NCI-H1436 treated with DMSO at 0.1 percent for 48 hours (cell line): ENCODE measurements at places on chromosomes 3 and 15.

- DNase-seq: no peak
Measured at GRCh38 chr3:187264021-187264420, 27.5 kb downstream of the MASP1 start.

GRCh38 chr15:31387479-31388118 lies 61.0 kb downstream of the KLF13 start:
- DNase-seq: no peak

DNA sequence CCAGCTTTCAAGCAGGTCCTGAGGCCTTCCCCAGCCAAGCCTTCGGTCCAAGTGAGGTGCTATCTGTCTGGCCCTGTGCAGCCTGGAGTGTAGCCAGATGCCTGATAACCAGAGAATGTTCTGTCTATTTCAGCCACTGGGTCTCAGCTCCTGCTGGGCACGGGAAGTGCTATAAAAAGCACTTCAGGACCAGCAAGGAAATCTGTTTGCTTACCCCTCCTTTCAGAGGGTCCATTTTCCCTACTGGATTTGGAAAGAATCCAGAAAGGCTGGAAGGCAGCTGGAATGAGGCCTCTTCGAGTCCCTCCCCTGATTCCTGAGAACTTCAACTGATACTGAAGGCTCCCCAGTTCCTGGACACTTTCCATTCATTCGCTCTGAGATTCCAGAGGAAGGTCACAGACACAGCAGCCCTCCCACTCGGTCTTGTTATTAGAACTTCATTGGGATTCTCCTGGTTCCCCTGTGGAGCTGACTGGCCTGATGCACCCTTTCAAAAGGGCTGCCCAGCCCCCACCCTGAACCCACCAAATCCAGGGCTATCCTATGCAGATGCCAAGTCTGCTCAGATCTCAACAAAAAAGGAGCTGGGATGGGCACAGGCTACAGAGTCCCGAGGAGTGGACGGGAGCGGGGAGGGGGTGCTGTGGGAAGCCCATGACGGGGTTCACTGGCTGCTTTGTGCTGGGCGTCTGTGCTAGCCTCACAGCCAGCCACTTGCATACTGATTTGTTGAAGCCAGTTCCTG lies 70.4 kb downstream of the UMPS start:
- no peak for DNase-seq

DNA sequence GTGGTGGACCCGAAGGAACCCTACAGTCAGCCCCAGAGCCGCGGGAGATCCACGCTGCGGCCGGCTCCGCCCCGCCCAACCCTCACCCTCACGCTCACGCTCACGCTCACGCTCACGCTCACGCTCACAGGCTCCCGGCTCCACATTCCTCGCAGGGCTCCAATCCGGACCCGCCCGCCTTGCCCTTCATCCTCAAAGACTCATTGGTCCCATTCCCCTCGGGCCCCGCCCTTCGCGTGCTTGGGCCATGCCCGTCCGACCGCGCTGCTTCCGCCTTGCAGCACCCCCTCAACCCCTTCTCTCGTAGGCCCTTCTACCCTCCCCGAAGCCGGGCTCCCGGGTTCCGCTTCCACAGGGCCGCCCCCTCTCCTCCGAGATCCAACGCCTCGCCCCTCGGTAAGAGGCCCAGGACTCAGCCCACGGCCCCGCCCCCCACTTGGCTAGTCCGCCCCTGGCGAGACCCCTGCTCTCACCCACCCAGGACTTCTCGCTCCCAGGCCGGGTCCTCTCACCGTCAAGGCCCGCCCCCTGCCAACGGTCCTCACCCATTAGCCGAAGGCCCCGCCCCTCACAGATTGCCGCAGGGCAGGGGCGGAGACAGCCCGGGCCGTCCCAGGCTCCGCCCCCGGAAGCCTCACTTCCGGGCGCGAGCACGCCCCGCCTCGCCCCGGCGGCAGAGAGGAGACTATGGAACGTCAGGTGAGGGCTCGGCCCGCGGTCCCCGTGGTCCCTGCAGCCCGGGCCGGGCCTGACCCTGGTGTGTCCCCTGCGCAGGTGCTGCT lies at the start of gene APEH:
TSS of gene APEH (plus strand) at position 637 of the 782 bp plus-strand sequence. CDS start at position 688, 51 bp downstream.
- DNase-seq: no peak

GRCh38 chr3:99683876-99684275 lies 45.5 kb downstream of the COL8A1 start:
- DNase-seq: no peak

- no peak for DNase-seq
Measured at GRCh38 chr3:16377196-16377595, 112.2 kb downstream of the OXNAD1 start.

- DNase-seq: no peak
Measured at GRCh38 chr3:54743755-54744154, 184.1 kb downstream of the LRTM1 start.

- DNase-seq: no peak
Measured at GRCh38 chr3:14525685-14526631, 14.2 kb downstream of the GRIP2 start.

DNA sequence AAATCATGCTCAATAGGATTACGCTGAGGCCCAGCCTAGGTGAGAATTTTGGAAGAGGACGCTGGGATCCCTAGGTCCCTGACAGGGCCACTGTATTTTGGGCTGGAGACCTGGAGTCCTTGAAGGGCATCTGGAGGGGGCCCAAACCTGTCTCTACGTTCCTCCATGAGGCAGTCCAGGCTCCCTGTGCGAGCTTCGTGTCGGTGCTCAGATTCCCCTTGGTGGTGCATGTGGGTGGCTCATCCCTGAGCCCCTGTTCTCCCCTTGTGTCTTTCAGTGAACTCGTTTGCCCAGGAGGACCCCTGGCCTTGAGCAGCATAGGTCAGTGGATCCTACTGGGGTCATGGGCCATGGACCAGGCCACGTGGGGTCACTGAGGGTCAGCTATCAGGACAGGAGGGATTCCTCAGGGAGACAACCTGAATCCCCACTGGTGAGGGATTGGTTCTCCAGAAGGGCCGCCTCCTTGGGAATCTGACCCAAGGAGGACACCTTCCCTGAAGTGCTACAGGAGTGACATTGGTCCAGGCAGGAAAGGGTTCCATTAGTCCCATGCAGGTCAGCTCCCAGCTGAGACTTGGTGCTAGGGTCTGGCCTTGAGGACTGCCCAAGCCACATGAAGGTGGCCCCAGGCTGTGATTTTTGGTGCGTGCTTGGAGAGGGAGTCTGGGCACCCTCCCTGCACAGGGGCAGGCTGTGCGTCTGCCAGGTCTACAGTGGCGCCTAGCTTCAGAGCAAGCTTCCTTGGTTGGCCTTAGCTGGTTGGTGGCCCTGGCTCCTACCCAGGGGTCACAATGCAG lies 229.8 kb downstream of the SNRPN start:
- no peak for DNase-seq

DNA sequence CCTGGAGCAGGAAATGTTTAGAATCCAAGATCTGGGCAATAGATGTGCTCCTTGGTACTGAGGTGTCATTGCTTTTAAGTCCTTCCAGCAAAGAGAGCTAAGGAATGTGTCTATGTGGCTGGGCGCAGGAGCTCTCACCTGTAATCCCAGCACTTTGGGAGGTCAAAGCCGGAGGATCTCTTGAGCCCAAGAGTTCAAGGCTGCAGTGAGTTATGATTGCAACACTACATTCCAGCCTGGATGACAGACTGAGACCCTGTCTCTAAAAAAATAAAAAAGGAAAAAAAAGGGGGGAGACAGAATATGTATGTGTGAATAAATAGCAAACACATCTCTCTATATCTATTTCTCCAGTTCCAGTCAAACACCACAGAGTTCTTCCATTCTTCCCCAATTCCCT lies 4.3 kb upstream of the GPR62 start:
- DNase-seq: no peak

DNA sequence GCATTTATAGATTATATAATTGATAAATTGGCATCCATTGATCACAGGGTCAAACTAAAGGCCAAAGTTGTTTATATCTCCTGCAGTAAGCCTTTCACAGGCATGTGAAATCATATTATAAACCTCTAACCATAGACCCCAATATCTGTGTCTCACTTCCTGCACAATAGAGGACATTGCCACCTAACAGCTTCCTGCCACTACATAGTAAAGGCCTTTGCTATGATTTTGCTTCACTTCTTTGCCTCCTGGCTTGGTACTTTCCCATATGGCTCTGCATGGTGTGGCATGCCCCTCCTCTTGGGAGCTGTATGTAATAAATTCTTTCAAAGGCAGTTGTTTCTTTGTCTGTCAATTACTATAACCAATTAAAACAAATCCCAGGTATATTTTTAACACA lies 20.4 kb downstream of the ZNF662 start:
- no peak for DNase-seq

DNA sequence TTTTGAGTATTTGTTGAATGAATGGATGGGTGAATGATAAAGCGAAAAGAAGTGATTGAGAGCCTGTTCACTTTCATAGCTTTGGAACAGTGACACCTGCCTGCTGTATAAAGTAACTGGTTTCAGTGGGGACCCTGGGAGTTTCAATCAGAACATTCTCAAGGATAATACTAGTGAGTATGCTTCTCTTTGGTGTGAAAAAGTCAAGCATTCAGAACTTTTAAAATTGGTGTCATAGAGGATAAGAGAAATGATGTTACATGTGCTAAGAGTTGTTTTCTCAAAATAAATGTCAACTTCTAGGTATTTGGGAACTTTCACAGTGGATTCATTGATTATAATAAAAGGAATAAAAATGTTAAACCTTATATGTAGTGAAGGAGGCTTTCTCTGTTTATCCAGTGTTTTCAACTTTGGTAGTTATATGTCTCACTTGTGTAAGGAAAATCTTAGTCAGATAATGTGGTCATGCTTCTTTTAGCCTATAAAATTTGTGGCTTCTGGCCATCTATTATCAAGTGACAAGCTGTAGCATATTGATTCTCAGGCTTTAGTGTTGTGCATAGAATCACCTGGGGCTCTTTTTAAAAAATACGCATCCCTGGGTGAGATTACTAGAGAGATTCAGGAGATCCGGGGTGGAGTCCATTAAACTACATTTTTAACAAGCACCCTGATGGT lies 11.9 kb downstream of the LRCH3 start:
- DNase-seq: no peak

- DNase-seq: no peak
Measured at GRCh38 chr3:32140943-32141342, 34.5 kb downstream of the GPD1L start.

DNA sequence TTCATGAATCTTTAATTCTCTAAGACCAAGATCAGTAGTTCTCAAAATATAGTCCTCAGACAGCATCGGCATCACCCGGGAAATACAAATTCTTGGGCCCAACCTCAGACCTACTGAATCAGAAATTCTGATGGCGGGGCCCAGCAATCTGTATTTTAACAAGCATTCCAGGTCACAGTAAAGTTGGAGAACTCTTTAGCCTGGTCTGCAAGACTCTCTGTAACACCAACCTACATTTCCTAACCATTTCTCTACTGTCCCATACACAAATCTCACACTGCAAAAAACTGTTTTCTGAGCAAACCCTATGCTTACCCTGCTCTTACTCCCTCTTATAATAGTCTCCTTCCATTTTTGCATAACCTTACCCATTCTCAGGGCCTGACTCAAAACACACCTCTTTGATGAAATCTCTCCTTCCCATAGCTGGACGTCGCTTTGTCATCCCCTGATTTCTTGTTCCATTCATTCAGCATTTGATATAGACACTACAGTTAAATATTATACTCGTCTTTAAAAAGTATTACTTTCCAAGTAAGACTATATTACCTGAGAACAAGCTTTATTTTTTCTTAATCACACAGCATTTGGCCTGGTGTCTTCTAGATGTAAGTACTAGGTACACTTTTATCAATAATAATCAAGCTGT lies 83.3 kb upstream of the MYO5C start:
- DNase-seq: no peak

GRCh38 chr3:112138219-112138969 lies 5.3 kb upstream of the GCSAM start:
- DNase-seq: no peak

GRCh38 chr15:70180186-70180875 lies 82.6 kb upstream of the TLE3 start:
- no peak for DNase-seq

- no peak for DNase-seq
Measured at GRCh38 chr15:33279613-33280205, 31.1 kb upstream of the RYR3 start.

DNA sequence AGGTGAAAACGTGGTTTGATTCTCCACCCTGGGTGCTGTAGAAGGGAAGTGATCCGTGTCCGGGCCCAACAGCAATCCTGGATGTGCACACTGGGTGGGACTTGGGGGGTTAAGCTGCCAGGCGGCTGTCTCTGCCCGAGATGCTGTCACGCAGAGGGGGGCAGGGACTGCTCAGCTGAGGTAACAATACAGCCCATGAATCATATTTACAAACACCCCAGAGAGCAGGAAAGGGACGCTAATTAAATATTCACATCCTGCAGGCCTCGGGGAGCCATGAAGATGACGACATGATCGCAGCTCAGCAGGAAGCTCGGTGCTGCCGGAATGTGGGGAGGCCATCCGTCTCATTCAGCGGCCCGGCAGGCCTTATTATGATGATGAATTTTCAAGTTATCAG lies 17.9 kb upstream of the CRABP1 start:
- DNase-seq: no peak

- no peak for DNase-seq
Measured at GRCh38 chr3:42057561-42058211, 33.5 kb upstream of the TRAK1 start.

DNA sequence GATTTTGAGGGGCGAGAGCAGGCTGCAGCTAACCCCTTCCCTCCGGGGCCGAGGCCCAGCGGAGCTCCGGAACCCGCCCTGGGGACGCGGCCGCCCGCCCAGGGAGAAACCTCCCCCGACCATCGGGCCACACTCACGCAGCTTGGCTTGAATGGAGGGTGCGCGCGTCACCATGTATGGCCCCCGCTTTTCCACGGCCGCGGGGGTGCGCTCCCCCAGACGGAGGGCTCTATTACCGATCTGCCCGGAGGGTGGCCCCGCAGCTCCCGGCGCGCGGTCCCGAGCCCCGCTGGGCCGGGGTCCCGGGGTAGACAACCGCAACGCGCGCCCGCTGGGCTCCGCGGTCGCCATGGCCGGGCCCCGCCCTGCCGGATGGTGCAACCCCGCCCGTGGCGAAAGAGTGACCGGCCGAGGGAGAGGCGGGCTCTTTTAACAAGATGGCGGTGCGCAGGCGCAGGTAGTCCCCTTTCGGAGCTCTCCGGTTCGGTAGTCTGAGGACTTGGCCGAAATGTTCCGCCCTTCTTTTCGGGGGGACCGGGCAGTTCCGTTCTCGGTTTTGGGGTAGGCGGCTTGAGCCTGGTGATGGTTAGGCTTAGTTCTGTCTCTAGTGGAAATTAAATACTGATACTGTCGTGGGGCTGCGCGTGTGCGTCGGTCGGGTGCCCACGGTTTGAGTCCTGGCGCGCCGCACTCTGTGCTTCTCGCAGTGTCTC lies at the start of gene FAM219B:
TSS of gene FAM219B (minus strand) at position 402 of the 713 bp plus-strand sequence. CDS start at position 351, 51 bp downstream.
- no peak for DNase-seq

- DNase-seq: no peak
Measured at GRCh38 chr15:98958918-98959639, 48.5 kb downstream of the PGPEP1L start.

DNA sequence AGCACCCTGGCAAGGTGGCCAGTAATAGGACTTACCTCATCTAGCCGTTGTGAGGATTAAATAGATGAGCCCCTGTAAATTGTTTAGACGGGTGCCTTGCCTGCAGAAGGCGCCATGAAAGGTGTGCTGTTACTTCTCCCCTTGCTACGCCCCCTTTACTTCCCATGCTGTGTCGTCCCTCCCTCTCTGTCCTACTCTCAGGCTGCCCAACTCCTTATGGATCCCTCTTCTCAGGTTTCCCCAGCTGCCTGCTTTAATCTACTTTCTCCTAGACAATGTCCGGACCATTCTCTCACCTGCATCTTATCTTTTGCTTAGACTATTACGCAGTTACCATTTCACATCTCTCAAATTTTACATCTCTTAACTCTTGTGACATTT lies 1.7 kb upstream of the FBXW12 start:
- no peak for DNase-seq
